SW 1271 (cell line): ENCODE measurements at places on chromosomes 16 and 17.
A peak's percentile ranks its signal among the peaks of the same experiment; 100 is the strongest.

DNA sequence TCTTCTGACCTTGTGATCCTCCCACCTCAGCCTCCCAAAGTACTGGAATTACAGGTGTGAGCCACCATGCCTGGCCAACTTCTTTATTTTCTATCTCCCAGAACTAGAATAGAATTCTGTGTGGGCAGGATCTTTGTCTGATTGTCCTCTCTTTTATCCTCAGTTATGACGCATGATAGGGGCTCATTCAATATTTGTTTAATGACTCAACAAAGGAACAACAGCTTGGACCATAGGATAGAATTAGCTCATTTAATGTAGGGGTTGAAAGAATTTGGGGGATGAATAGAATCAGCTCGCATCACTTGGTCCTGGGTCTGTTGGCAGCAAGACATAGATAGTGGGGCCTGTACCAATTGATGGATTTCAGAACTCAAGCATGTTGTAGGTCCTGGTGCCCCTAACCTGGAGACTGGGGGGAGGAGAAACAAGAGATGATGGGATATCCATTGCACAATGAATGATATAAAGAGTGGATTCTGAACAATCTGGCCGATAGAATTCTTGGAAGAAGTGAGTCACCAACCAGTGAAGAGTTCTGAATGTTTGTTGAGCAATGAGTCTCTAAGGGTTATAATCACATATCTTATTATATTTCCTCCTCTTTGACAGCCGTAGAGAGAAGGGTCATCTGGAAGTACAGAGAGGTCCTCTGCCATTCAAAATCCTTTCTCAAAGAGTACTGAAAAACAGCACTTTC is 250.2 kb downstream of the HS3ST4 start:
- DNase-seq = no peak

GRCh38 chr17:42347198-42347597 is 41.0 kb downstream of the STAT3 start:
- peak; percentile 10 for DNase-seq

- DNase-seq = no peak
Measured at GRCh38 chr17:8436844-8437171, 1.1 kb downstream of the NDEL1 start.

- no peak for DNase-seq
Measured at GRCh38 chr17:59641799-59642484, 22.2 kb downstream of the CLTC start.
